ENCODE measurements at places on chromosomes 11 and 22. TPM values are rescaled to one million over a fixed set of nuclear protein-coding genes. Genes with fewer than 3 reads are reported as not detected.

Gene CATSPER1
- 0.10 TPM for total RNA-seq

Gene CCDC87
- 0.65 TPM for total RNA-seq

Gene OR5P2
- total RNA-seq, result 0.33 TPM

Gene DYNC2H1
- total RNA-seq, result 6.5 TPM

Gene MRGPRX3
- total RNA-seq, result not detected

Gene USP2
- not detected for total RNA-seq

Gene APOBEC3B
- total RNA-seq, result 2.9 TPM

Gene PDE2A
- 93.7 TPM for total RNA-seq

Gene ACAD8
- total RNA-seq, result 18.0 TPM

Gene IL17REL
- under 0.01 TPM for total RNA-seq

Gene QSER1
- total RNA-seq, result 27.0 TPM

Gene INCENP
- total RNA-seq, result 34.3 TPM

Gene RIMBP3C
- 0.19 TPM for total RNA-seq

Gene MED17
- 39.6 TPM for total RNA-seq

Gene TMEM191B
- total RNA-seq, result 0.19 TPM
